ENCODE measurements at places on chromosomes 12 and 14.

GRCh38 chr14:39038542-39038941, 64.5 kb downstream of the SEC23A start:
- no peak for DNase-seq

DNA sequence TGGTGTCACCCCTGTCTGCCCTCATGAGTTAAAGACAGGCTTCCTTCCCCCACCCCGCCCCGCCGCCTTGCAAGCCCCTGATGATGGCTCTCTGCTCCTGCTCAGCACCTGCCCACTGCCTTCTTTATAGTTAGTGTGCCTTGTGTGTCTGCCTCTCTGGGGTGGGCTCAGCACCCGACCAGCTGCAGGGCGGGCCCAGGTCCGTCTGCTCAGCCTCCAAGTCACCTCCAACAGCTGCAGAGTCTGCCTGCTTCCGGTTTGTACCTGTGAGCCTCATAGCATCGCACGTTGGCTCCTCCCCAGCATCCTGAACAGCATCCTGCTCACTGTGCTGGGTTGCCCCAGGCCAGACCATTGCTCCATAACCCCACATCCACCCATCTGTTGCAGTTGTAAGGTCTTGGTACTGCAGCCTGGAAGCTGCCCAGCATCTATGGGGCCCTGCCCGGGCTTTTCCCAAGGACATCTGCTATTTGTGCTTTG, 3.5 kb downstream of the TGFB3 start:
- DNase-seq, result no peak

GRCh38 chr12:122501489-122501989, 807 bp upstream of the ZCCHC8 start:
- DNase-seq, result no peak

GRCh38 chr14:101737414-101738339, 23.8 kb upstream of the PPP2R5C start:
- no peak for DNase-seq

DNA sequence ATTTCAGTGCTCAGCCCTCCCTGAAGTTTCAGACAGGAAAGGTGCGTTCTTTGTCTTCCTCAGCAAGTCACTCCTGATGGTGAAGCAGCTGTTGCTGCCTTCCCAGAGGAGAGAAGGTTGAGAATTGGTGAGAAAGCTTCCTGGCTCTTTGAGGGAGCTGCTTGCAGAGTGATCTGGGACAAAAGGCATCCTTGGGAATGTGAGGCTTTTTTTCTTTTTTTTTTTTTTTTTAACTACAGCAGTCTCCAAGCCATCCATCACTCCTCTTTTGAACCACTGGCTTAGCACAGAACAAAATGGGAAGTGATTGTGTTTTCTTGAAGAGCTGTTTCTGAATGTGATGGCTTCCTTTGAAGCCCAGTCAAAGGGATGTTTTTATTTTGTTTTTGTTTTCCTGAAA, 120.4 kb upstream of the LRIG3 start:
- DNase-seq, result no peak

GRCh38 chr12:105986779-105987684, 151.7 kb downstream of the NUAK1 start:
- DNase-seq, result no peak

- DNase-seq, result no peak
These were observed 246.6 kb upstream of the LRFN5 start for GRCh38 chr14:41360126-41360525.

DNA sequence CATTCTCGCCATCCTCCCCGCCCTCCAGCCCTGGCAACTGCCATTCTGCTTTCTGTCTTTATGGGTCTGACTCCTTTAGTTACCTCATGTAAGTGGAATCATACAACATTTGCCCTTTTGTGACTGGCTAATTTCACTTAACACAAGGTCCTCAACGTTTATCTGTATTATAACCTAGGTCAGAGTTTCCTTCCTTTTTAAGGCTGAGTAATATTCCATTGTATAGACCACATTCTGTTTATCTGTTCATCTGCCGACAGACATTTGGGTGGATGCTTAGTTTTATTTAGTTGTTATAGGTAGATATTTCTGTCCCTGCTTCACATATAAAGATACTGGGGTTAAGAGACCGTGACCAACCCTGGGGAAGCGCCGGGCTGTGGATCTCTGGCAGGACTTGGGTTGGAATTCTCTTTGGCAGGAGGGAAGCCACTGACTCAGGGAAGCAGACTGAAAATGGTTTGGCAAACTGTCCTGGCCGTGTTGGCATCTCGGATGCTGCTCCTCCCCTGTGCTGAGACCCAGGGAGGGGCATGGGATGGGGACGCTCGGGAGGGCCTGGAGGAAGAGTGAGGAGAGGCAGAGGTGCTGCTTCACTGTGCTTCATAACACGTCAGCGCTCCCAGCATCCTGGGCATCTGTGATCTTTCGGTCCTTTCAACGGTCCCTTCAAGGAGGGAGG, 38.9 kb downstream of the TEAD4 start:
- no peak for DNase-seq

- DNase-seq, result no peak
These were observed 305.9 kb upstream of the G2E3 start for GRCh38 chr14:30252783-30253674.

GRCh38 chr12:78101946-78102635, 271.4 kb downstream of the NAV3 start:
- no peak for DNase-seq

GRCh38 chr14:90981636-90982035, 78.8 kb downstream of the RPS6KA5 start:
- DNase-seq, result no peak

All from nephron progenitor cell (in vitro differentiated cells).